ENCODE measurements at places on chromosomes 7 and 10.

DNA sequence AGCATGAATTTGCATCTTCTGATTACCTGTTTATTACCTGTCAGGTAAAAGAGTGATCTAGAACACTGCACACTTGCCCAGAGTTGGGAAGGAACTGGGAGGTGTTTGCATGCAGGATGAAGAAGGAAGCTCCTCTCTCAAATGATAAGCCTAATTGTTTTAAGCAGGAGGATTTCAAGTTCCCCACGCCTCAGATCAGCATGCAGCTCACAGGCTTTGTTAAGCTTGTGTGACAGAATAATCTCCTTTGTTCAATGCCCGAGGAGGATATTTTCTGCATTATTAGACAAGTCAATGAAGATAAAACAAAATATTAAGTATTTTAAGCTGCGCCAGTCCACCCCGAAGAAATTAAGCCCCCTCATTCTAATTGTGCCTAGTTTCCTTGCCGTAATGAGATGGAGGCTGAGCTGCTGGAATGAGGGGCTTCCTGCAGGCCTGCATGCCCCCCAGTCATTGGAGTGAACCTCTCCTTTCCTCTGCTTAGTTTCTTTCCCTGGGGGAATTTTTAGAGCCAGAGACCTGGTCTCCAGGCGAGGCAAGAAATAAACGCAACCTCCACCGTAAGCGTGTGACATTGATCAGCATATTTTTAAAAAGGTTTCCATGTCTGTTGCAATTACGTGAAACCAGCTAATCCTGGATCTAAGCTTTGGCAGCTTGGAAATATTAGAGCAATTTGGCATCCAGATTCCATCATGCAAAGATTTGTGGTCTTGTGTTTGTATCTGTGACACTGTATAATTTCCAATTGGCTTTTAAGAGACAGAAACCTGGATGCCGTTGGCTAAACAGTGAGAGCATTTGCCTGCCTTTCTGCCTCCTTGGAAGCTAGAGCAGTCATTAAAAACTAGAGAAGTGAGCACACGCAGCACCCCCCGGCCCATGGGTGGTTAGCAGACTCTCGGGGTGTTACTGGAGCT is 376.0 kb downstream of the GALNT17 start:
- no peak for DNase-seq

DNA sequence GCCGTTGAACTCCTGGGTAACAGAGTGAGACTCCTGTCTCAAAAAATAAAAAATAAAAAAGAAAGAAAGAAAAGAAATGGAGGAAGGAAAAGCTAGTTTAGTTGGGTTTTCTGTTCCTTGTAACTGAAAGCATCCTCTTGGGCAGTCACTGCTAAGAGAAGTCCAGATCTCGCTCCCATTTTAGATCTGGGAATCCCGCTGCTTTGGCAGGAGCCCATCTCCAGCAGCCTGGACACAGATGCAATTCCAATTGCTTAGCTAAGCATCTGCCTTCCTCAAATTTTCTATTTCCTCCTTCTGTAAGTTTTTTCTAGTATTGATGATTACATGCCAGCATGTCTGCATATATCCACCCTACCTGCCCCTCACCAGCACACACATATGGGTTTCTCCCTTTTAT is 54.1 kb downstream of the DENND2A start:
- DNase-seq = no peak

DNA sequence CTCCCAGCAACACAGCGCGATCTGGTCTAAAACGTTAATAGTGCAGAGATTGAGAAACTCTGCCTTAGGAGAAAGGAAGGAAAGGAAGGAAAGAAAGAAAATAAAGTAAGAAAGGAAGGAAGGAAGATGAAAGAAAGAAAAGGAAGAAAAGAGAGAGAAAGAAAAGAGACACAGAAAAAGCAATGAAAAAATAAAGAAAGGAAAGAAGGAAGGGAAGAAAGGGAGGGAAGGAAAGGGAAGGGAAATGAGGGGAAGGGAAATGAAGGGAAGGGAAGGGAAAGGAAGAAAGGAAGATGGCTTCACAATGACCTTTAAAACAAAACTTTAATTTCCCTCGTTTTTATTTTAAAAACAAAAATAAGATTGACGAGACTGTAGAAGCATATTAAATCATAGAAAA is 173.1 kb downstream of the ITGA8 start:
- DNase-seq = no peak

DNA sequence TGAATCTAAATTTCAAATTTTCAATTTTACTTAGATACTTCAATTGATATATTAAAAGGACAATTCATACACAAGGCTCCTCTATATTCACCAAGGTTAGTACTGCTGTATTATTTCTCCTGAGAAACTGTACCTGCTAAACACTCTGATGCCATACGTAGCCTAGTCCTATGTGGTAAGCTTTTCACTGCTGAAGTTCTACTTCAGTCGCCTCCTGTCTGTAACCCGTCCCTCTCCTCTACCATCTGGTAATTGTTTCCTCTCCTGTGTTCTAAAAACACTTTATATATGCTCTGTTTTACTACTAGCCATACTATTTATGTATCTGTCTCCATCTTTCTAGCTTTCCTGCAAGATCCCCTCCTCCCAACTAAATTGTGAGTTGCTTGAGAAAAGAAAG is 20.2 kb downstream of the PDZD8 start:
- no peak for DNase-seq

- no peak for DNase-seq
Observed at GRCh38 chr7:47568056-47568455, 13.9 kb downstream of the TNS3 start.

GRCh38 chr7:11104578-11104977 is 130.9 kb downstream of the PHF14 start:
- no peak for DNase-seq

- no peak for DNase-seq
Observed at GRCh38 chr10:71345694-71346093, 26.6 kb downstream of the SLC29A3 start.

- no peak for DNase-seq
Observed at GRCh38 chr7:129240119-129240820, 15.4 kb downstream of the AHCYL2 start.

DNA sequence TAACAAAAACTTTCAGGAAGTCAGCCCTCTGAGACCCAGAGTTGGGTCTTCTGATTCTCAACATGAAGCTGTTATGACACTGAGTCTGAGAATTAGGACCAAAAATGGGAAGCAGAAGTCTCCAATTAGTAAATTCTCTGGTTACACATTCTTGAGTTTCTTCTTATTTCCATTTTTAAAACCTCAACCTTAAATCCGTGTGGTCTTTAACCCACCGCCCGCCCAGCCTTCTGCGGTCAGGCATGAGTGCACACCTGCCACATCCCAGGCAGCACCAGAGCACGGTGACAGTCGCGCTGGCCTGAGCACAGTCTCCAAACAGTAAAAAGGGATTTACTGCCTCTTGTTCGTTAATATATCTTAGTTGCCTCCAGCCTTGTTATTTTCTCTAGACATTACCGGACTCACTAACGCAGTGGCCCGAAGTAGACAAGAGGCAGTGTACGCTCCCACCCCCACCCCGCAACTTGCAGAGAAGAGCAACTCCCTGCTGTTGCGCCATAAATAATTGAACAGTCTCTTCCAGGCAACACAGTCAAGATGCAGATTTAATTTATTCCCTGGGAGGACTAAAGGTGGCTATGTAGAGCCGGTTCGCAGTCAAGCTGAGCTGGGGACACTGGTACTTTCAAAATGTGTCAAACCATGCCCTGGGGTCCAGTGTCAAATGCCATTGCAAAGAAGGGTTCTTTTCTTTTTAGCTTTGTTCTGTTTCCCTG is 147.0 kb upstream of the CELF2 start:
- DNase-seq = no peak

DNA sequence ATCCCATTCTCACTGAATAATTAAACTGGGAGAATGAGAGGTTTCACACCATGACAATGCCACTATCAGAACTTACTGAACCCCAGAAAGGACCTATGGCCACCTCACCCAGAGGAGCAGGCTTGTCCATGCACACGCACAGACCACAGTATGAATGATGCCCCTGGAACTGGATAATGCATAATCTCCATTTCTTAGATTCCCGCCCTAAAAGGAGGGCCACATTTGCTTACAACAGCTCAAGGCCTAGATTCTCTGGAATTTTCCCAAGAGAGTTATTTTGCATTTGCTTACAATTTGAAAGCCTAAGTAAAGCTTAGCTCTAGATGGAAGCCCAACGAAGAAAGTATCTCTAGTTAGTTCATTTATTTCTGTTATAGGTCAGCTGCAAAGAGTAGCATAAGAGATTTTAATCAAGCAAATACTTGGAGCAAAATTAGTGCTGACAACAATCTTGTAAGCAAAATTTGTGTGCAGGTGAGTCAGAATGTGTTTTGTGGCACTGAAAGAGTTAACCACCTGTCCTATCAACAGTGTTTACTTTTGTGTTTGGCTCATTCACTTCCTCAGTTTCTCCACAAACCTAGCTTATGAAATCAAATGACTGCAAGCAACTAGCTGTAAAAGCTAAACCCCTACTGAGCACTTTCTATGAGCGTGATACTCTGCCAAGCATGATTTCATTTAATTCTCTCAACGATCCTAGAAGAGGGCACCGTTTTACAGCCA is 32.1 kb downstream of the ELMO1 start:
- DNase-seq = no peak

DNA sequence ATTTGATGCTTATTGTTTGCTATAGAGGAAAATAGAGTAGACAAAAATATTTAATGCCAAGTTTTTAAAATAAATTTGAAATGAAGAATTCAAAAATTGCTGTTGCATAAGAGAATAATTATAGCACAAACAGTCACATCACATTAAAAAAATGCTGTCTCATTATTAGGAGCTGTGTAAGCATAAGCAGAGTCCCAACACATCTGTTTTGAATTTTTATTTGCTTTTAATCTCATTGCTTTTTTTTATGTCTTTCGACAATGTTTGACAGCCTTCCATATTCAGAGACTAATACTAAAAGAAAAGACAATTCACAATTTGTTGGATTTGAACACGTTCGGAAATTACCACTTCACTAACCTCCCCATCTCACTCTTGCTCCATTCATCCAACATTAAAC is 143.5 kb downstream of the TFPI2 start:
- DNase-seq = no peak

GRCh38 chr10:118457824-118458428 is 115.8 kb upstream of the FAM204A start:
- DNase-seq = no peak

DNA sequence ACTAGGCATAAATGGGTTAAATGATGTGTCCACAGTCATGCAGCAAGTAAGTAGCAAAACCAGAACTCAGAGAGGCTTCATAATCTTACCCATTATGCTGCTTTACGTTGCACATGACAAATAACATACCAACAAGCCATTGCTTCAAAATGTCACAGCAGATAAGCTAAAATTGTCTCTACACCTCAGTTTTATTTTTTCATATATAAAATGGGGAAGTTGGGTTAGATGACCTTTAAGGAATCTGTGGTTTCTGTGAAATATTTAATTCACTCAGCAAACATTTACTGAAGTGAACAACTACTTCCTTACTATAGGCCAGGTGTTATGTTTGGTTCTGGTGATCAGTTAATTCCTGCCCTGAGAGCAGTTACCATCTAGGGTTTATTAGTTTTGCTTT is 2.2 kb upstream of the ASCC1 start:
- DNase-seq = no peak

DNA sequence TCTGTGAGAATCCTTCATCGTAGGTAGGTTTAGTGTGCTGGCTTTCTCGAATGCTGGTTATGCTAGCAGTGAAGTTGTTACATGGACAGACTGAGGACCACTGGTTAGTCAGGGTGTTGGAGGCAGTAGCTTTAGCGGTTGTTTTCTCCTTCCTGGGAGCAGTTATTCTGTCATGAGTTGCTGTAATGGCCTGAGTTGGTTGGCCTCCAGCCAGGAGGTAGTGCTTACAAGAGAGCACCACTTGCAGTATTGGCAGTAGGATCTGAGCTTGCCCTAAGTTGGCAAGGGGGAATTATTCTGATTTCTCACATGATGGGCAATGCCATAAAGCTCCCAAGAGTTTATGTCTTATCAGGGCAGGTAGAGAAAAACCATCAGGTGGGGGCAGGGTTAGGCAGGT is 58.0 kb downstream of the IPMK start:
- DNase-seq = no peak

- DNase-seq = no peak
Observed at GRCh38 chr10:133466683-133467275, 13.0 kb downstream of the SCART1 start.

GRCh38 chr10:110834629-110835301 is 37.0 kb upstream of the PDCD4 start:
- no peak for DNase-seq

- no peak for DNase-seq
Observed at GRCh38 chr7:112452102-112452888, 2.0 kb downstream of the IFRD1 start.

GRCh38 chr10:30027057-30028005 is 32.1 kb downstream of the JCAD start:
- no peak for DNase-seq

DNA sequence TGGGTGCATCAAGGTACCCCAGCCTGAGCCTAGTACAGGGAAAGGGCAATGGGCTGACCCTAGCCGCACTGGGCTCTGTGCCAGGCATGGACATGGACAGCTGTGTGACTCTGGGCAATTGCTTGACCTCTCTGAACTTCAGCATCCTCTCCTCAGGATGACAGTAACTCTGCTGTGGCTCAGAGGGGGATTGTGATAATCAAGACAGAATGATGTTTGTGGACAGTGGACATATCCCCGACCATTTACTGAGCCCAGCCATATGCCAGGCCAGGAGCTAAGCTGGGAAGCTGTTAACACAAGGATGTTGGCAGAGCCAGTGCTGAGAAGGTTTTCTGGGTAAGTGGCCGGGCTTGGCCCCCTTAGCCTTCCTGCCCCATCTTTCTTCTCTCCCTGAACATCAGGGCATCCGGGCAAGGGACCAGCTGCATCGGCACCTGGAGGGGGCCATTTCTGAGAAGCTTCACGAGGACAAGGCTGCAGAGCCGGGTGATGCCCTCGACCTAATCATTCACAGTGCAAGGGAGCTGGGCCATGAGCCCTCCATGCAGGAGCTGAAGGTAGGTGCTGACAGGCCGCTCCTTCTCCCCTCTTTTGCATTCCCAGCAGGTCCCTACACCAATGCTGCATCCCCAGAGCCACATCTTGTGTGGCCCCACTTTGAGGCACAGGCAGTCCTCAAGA is 3.5 kb downstream of the CYP26C1 start:
- no peak for DNase-seq

DNA sequence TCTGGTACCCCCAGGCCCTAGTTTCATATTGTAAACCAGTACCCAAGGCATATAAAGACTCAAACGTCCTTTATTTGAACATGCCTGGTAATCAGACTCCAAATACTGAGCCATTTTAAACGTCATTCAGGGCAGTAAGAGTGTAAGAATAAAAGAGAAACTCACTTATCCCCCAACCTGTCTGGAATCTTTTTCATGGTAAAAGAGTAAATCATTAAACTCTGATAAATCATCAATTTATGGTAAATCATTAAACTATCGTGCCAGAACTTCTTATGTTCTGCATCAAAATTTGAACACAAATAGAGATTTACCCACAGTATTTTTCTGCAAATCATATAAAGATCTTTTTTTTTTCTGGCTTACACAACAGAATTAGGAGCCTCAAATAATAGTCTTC is 734.3 kb upstream of the POT1 start:
- no peak for DNase-seq

Data from SIG-M5 (cell line).